ENCODE measurements at places on chromosomes 7 and 10.
A peak's percentile ranks its signal among the peaks of the same experiment; 100 is the strongest.

DNA sequence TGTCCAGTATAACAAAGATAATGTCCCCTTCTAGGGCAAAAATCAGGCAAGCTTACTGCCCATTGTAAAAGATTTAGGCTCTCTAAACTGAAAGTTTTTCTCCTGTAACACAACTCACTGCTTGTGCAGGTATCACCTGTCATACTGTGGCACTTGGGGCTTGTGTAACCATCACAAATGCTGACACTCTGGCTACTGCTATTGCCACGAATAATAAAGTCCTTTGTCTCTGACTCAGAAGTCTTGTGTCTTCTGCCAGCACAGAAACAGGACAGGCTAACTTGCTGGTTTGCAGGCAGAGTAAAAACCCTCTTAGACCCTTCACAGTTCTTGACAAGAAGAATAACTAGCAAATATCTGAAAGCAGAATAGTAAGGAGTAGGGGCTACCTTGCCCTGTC, 273.9 kb downstream of the RPS24 start:
- no peak for DNase-seq

DNA sequence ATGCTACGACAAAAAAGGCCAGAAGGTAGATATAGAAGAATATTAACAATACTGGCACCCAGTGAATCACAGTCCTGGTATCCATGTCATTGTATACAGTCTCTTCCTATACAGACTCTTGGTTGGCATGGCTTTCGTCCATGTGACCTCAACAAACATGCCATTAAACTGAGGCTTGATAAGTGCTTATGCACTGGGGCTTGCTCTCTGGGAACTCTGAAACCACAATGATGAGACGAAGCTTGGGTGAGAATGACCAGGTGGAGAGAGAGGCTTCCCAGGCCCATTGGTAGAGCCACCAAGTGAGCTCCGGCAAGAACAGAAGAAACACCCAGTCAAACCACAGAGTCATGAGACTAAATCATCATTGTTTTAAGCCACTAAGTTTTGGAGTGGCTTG, 33.2 kb downstream of the PNPLA8 start:
- no peak for DNase-seq

- DNase-seq = no peak
These were observed 16.8 kb downstream of the IL2RA start for GRCh38 chr10:6045314-6045848.

GRCh38 chr10:112361951-112362751, 11.8 kb upstream of the ACSL5 start:
- peak; percentile 88 for DNase-seq

DNA sequence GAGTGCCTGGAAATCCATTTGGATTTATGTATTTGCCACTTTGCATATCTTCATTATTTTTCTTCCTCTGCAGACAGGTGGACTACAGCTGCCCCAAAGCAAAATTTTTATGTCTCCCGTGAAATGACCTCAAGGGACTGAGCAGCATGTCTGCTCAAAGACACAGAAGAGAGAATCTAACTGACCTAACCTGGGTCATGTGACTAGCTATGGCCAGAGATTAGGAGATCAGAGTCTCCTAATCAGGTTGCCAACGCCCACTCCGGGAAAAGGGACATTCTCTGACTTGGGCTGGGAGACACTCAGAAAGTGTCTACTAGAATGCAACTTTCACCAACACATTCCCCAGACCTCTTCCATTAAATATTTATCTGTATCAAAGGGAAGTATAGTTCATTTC, 2.5 kb upstream of the BAMBI start:
- DNase-seq = no peak

DNA sequence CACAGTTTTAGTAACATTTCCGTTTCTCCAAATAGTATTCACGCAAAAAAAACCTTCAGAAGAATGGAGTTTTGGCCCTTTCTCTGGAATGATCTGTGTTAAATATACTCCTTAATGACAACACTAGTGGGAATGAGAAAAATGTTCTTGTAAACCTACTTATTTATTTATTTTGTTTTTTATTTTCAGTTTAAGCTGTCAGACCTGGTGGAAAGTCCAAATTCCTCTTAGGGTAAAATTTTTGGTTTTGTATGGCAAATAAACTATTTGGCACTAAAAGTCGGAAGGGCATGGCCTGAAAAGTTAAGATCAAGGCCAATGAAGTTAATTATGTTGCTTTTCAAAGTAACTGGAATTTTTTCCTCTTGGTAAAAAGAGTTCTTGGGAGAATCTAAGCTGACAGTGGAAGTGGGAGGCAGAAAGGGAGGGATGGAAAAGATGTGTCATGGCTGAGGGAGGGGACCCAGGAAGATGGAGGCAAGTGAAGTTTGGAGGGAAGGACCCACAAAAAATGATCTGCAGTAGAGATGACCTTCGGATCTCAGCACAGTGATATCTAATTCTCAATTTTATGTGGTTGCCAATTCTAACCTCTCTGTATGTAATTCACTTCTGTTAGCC, 33.5 kb upstream of the VPS41 start:
- DNase-seq = no peak

DNA sequence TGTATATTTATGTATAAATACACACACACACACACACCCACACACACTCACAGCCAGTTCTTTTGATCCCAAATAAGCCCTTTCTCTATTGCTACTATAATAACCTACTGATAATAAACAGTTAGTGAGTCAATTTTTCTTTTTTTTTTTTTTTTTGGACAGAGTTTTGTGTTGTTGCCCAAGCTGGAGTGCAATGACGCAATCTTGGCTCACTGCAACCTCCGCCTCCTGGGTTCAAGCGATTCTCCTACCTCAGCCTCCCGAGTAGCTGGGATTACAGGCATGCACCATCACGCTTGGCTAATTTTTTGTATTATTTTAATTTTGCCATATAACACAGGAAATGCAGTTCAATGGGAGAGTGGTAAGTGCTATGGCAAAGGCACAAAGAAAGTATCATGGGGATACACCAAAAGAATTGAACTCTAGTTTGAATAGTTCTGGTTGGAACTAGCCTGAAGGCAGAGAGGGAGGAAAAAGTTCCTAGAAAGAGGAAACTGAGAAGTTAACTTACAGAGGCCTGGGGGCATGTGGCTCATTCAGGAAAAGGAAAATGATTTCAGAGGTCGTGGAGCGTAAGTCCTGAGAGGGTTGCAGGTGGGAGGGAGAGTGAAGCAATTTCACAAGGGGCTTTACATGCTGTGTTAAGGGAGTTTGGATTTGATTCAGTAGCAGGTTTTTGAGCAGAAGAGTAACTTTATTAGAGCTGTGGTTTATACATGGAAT, 44.4 kb upstream of the JCAD start:
- DNase-seq = no peak

DNA sequence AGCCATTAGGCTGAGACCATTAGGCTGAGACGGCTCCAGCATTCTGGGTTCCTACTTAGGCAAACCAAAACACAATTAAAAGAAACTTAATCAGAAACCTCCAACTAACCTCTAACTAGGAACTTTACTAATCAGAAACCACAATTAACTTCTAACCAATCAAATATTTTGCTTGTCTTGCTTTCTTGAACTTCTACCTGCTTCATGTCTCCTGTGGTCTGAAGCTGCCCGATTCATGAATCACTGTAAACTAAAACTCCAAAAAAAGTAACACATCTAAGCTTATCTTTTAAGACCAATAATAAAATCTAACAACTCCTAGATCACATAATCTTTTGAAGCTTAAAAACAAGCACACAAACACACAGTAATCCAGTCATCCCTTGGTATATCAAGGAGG, 76.1 kb downstream of the PDSS1 start:
- no peak for DNase-seq

- DNase-seq = no peak
These were observed 337.1 kb upstream of the ZMIZ1 start for GRCh38 chr10:78731675-78732074.

- DNase-seq = no peak
These were observed 353.5 kb upstream of the LRGUK start for GRCh38 chr7:133773601-133774000.

GRCh38 chr10:3850999-3851937, 66.3 kb upstream of the KLF6 start:
- DNase-seq = no peak

- no peak for DNase-seq
These were observed 114.6 kb downstream of the EPC1 start for GRCh38 chr10:32232378-32232777.

- DNase-seq = no peak
These were observed 519.2 kb upstream of the PCDH15 start for GRCh38 chr10:55320187-55320700.

GRCh38 chr10:71995887-71996575, 31.8 kb downstream of the CHST3 start:
- no peak for DNase-seq

DNA sequence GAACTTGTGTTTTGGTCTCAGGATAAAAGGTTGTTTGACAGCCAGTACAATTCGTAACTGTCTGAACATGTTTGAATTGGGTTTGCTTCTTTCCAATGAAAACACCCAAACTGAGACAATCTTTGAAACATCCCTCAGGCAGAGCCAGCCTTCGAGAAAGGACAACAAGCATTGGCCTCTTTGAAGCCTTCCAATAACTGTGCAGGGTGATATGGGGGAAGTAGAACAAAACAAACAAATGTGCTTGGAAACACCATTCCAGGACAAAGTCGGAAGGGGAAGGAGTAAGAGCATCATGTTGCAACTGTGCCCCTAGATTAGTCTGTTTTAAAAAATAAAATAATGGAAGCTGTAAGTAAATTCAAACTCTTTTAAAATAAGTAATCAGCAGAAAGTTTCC, 39.5 kb downstream of the IL2RA start:
- no peak for DNase-seq
